ENCODE measurements at places on chromosomes 12 and 14.

- DNase-seq, result no peak
Measured at GRCh38 chr14:75771595-75771994, 110.5 kb downstream of the TTLL5 start.

GRCh38 chr12:50985322-50985721 lies 33.0 kb downstream of the HIGD1C start:
- no peak for DNase-seq

DNA sequence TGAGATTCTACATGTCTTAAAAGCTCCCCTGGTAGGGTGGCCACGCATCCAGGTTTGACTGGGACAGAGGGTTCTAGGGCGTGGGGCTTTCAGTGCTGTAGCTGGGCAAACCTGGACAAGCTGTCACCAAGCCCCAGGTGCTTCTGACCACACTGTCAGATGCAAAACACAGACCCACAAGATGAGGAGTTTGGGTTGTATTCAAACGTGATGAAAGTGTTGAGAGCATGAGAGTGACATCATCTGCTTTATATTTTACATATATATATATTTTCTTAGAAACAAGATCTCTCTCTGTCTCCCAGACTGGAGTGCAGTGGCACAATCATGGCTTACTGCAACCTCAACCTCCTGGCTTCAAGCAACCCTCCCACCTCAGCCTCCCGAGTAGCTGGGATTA lies 210.1 kb downstream of the DPF3 start:
- no peak for DNase-seq

DNA sequence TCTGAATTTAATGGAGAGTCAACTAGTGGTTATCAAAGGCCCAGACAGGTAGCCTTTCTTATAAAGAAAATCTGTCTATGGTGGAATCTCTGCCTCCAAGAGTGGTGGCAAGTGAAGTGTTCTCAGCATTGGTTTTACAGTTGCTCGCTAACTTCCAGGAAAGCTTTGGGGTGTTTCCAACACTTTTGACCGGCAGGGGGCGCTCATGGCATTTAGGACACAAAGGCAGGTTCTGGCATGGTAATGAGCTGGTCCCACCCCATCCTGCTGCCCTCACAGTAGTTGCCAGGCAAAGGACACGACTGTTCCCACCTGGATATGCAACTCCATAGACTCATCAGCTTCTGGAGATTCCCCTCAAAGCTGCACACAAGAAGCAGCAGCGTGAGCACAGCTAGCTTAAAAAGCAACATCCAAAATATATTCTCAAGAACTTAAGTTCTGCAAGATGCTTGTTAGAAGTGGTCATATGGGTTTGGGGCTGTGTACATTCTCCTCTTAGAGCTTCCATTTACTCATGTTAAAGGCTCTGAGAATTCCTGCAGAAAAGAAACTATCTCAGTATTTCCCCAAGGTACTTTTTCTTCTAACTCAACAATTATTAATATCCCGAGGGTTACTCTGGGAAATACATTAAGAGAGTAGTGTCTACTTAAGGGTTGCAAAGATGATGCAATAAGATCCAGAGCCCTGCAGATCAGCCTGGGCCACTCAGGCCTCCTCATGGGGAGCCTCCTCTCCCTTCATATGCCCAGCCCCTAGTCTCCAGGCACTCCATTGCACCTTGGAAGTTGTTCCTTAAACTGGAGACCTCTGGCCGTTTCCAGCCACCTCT lies 14.8 kb downstream of the PROX2 start:
- peak; percentile 61 for DNase-seq

- no peak for DNase-seq
Measured at GRCh38 chr12:85182699-85183098, 97.3 kb upstream of the ALX1 start.

DNA sequence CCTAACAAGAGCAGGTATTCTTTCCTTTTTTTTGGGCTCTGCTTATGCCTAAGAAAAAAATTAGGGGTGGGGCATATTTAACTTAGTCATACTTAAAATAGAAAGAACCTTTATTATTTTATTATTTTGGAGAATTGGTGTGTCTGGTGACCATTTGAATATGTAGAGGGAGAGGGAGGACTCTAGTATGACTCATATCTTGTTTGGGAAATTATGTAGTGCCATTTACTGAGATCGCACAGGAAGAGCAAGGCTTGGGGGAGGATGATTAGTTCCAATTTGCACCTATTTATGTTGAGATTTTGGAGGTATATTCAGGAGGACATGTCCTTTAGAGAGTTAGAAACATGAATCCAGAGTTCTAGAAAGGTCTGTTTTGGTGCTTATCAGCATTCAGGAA lies 9.9 kb downstream of the ZNF410 start:
- no peak for DNase-seq

DNA sequence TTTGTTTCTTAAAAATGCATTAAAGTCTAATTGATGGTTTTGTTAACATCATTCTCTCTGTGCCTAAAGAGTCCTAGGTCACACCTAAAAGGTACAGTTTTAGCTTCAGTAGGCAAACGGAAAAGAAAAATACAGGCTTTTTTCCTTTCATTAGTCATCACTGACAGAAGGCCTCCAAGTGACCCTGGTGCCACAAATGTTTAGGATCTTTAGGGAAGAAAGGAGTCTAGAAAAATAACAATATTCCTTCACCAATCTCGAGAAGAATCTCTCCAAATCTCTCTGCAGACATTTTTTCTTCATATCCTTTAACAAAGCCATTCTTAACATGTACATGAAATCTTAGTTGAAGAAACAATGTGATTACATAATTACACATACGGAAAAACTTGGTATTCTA lies 2.0 kb downstream of the DENND5B start:
- DNase-seq, result no peak

DNA sequence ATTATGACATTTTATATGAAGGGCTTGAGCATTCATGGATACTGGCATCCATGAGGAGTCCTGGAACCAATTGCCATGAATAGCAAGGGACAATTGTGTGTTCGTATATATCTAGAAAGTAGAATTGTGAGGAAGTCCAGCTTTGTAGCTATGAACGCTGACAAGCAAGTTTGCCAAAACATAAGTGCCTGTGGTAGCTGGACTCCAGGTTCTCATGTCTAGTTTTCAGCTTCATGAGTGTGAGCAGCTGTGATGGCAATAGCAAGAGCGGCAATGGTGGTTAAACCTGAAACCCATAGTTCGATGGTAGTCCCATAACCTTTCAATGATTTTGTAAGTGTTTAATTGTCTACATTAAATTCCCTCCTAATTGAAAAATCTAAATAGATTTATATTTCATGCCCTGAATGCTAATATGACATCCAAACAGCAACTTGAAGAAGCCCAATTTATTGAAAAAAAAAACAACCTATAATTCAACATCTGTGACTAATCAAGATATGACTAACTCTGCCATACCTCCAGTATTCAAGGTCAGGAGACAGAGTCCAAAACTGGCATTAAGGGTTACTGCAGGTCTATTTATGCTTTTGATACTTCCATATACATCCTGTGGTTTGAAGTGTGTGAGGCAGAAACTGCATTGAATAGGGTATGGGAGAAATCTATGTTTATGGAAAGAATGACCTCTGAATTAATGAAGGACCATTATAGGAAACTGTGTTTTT lies 50.3 kb upstream of the PCED1B start:
- DNase-seq, result no peak

GRCh38 chr12:53844994-53845844 lies 93.4 kb upstream of the HOXC13 start:
- DNase-seq, result no peak
